Hair follicular keratinocyte (primary cell): ENCODE measurements at places on chromosomes 6 and 20. TPM values are rescaled to one million over a fixed set of nuclear protein-coding genes. Genes with fewer than 3 reads are reported as not detected.

Gene NOX3
- not detected in 2 replicates for total RNA-seq

Gene LPA
- total RNA-seq, result not detected in 2 replicates

Gene ABHD16B
- not detected in 2 replicates for total RNA-seq

Gene DEFB124
- not detected in 2 replicates for total RNA-seq
